Left lobe of liver (tissue), 2 donors: ENCODE measurements at places on chromosomes 4 and X. TPM values are rescaled to one million over a fixed set of nuclear protein-coding genes. Genes with fewer than 3 reads are reported as not detected.
A peak's percentile ranks its signal among the peaks of the same experiment; 100 is the strongest.

DNA sequence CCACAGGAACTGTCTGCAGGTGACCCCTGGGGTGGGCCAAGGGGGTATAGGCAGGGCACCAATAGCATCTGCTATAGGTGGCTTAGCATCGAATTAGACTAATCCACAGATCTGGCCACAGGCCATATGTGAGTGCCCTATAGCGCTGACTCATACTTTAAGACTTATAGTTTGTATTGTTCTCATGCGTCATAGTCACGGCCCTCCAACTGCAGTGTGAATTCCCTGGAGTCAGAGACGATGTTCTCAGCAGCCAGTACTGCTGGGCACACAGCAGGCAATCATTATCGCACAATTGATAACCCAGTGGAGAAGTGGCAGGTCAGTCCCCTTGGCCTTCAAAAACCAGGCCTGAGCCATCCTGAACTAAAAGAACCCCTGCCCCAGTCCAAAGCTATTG is 58.1 kb downstream of the ADGRG2 start:
- DNase-seq, result no peak

Gene RASGEF1B
- 23.6 TPM for total RNA-seq

Gene MID1
- total RNA-seq, result 2.4 TPM

- DNase-seq, result no peak
These were observed at the start of gene ITM2A for GRCh38 chrX:79366873-79367749. Gene ITM2A (minus strand): TSS chrX:79367334. CDS start chrX:79367215, 119 bp downstream.

DNA sequence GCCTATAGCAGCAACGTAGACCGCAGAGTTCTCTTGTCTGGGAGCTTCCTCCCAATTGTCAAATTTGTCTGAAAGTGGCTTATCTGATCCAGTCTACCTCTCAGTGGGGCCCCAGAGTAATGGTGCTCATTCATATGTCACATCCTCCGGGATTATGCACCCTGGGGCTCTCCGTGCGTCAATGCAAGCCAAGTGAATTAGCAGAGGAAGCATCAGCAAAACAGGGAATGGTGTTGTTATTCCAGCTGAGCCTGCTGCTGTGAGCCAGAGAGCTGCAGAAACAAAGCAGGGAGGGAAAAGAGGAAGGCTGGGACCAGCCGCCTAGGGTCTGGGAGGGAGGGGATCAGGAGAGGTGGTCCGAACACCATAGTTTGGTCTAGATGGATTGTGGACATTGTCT is 95.2 kb downstream of the CLNK start:
- DNase-seq, result no peak

DNA sequence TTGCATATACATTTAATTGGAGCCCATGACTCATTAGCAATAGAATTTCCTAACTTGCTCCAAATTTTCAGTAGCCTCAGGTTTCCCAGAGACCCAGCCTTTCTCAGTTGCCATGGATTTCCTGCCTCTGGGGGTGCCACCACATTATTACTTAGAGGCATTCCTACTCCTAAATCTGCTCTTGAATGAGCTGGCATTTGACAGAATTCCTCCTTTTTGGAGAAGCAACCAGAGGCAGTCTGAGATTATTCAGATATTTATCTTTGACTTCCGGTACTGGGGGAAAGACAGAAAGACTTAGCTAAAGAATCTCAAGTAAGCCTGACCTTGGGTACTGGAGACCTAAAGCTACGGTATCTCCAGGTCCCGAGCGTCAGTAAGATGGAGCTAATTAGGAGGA is 76.3 kb downstream of the DCHS2 start:
- DNase-seq, result no peak

- DNase-seq, result peak; percentile 44
These were observed 445.4 kb downstream of the BCOR start for GRCh38 chrX:39652336-39652735.

Gene UGT2A1
- total RNA-seq, result 0.18 TPM

DNA sequence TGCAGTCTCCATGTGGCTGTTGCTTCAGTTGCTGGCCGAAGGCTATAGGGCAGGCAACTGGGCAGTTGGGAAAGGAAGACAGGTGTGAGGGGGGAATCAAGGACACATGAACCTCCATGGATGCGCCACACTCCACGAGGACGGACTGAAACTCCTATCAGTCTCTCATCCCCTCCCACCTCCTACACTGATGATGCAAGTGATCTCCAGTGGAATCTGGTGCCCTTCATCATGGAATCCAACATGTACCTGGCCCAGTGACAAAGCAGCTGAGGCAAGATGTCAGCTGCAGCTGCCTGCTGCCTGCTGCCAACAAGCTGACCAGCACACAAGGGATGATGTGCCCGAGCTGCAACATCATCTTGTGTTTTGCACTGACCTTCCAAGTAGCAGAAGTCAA is 26.0 kb upstream of the MGST2 start:
- no peak for DNase-seq

Gene PPP4R3C
- not detected for total RNA-seq

Gene TMEM154
- total RNA-seq, result 2.1 TPM

GRCh38 chr4:2909583-2909982 is 53.6 kb downstream of the NOP14 start:
- DNase-seq, result peak; percentile 79

DNA sequence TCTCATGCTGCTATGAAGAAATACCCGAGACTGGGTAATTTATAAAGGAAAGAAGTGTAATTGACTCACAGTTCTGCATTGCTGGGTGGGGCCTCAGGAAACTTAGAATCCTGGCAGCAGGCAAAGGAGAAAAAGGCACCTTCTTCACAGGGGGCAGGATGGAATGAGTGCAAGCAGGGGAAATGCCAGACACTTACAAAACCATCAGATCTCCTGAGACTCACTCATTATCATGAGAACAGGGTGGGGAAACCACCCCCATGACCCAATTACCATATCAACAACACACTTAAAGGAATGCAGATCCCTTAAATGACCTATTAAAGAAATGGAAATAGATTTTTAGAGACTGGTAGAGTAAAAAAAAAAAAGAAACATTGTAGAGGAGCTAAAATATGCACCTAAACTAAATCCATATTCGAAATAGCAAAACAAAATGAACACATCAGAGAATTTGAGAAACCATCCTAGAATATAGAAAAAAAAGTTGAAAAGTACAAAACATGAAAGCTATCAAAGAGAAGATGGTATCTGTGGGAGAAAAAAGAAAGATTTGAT is 104.3 kb upstream of the UGT8 start:
- no peak for DNase-seq

Gene USP51
- 0.38 TPM for total RNA-seq

Gene FAM9C
- total RNA-seq, result not detected

Gene SLITRK4
- total RNA-seq, result not detected

Gene CTAG2
- not detected for total RNA-seq

Gene TMPRSS11D
- not detected for total RNA-seq

- DNase-seq, result no peak
These were observed 57.2 kb downstream of the STBD1 start for GRCh38 chr4:76363556-76364290.

GRCh38 chrX:24902806-24903205 is 113.0 kb downstream of the ARX start:
- DNase-seq, result no peak

Gene CT47C1
- total RNA-seq, result not detected

DNA sequence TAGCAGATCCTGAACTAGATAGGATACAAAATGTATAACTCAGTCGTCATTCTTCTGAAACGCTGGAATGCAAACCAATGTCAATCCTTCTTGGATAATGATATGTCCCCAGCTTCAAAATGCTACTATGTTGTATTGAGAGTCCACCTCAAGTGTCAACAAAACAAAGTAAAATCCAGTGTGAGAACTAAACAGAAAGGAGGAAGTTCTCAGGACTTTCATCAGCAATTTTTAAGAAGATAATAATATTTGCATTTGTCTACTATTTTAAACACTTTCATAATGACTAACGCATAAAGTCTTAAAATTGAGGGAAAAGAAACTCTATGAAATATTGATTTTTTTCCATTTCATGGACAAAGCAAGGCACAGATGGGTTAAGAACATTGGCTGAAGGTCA is 36.3 kb downstream of the SOD3 start:
- no peak for DNase-seq

Gene ARX
- not detected for total RNA-seq

DNA sequence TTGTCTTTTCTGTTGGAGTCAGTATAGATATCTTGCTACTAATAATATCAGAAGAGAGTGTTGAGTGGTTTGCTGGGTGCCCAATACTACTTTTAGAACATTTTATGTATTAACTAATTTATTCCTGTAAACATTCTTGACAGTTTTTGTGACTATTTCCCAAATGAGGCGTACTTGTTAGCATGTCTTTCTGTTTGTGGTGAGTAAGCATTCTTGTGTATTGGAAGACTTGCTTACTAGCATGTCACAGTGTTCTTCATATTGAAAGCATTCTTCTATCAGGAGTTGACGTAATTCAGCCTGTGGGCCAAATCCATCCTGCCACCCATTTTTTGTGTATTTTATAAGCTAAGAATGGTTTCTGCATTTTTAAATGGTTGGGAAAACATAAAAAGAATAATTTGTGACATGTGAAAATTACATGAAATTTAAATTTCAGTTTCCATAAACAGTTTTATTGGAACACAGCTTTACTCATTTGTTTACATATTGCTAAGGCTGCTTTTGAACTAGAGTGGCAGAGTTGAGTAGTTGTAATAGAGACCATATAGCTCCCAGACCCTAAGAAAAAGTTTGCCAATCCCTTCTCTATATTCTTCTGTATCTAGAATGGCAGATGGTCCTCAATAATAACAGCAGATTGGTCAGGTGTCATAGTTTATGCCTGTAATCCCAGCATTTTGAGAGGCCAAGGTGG is 20.4 kb downstream of the REPS2 start:
- DNase-seq, result no peak

DNA sequence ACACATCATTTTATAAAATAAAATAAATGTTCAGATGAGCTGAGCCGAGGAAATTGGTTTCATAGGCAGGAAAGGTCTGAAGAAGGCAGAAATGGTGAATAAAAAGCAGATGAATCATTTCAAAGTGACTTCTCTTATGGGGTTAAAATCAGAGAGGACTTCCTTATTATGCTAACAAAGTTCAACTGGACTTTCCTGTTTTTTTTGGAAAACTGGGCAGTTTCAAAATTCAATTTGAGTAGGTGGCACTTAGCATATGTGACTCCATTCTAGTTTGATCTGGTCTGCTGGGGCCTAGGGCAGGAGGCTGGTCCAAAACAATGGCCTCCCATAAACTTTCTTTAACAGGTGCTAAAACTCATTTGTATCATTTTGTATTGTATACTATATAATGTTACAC is 1794.9 kb upstream of the TENM3 start:
- DNase-seq, result no peak

GRCh38 chr4:87185146-87185870 is 35.1 kb downstream of the KLHL8 start:
- no peak for DNase-seq

DNA sequence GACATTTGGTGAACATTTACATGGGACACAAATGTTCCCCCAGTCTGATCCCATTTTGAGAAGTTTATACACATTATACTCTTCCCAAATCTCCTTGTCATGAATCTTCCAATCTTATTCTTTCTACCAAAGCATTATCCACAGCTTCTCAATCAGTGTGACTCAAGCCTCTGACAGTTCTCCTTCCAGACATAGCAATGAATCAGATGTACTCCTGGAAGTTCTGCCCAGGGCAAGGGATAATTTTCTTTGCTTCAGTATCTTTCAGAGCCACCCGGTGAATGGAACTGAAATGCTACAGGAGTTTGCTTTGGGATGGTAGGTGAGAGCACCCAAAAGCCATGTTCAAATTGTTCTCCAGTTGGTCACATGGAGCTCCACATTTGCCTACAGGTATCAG is 145.5 kb downstream of the ANXA5 start:
- no peak for DNase-seq

DNA sequence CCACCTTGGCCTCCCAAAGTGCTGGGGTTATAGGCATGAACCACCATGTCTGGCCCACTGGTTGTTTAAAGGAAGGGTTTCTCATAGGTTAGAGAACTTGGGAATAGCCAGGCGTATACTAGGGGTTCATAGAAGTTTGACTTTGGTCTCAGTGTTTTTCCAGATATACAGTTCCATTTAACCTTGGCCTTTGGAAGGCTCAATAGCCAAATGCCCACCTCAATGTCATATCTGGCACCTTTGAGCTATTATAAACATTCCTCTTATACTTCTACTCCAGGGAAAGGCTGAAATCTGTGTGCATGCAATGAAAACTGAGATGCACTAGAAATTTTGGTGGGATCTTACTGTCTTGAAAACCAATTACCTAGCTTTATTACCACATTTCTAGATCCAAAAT is 47.5 kb upstream of the PROM1 start:
- DNase-seq, result no peak

DNA sequence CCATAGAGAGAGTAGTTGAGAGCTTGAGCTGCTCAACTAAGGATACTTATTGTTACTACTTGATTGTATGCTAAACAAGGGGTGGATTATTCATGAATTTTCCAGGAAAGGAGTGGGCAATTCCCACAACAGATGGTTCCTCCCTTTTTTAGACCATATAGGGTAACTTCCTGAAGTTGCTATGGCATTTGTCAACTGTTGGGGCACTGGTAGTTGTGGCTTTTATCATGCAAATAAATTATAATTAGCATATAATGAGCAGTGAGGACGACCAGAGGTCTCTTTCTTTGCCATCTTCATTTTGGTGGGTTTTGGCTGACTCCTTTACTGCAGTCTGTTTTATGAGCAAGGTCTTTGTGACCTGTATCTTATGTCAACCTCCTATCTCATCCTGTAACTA is 1403.5 kb upstream of the PABPC4L start:
- no peak for DNase-seq

DNA sequence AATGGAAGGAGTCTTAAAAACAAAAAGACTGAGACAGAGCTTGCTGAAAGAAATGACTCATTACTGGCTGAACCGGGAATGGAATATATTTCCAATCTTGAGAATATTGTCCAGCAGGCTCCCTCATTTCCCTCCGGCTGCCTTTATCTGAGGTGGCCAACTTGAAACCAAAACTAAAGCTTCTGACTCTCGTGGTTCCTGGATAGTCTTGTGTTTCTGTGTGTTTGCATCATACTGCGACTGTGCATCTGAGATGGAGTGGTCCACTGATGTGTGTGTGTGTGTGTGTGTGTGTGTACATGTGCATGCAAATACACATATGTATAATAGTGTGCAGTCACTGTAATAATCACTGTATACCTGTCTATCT is 145.6 kb upstream of the SCML1 start:
- DNase-seq, result no peak

Gene ELF4
- total RNA-seq, result 1.4 TPM

Gene XPNPEP2
- total RNA-seq, result 2.0 TPM

Gene IL21
- total RNA-seq, result not detected

DNA sequence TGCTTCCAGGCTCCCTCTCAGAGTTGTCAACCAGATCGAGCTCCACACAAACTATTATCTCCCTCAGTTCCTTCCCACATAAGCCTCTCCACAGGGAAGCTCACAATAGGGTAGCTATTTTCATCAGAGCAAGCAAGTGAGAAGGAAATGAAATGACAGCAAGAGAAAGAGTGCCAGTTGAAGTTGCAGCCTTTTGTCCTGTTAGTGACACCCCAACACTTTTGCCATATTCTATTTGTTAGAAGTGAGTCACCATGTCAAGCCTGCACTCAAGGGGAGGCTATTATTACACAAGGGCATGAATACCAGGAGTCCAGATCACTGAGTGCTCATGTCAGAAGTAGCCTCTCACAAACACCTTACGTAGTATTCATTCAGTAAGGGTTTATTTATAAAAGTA is 266.3 kb upstream of the NOCT start:
- no peak for DNase-seq

GRCh38 chr4:93791570-93792195 is 36.9 kb upstream of the ATOH1 start:
- peak; percentile 48 for DNase-seq
